CD4-positive, alpha-beta T cell (primary cell): ENCODE measurements at places on chromosomes 5 and 9. TPM values are rescaled to one million over a fixed set of nuclear protein-coding genes. Genes with fewer than 3 reads are reported as not detected.

LARP1 gene
- 88.7 TPM for total RNA-seq

DOCK8 gene
- 123 TPM for total RNA-seq

FOXD4 gene
- not detected for total RNA-seq

ZNF622 gene
- 54.1 TPM for total RNA-seq

ABLIM3 gene
- total RNA-seq = not detected

IFNK gene
- not detected for total RNA-seq

DCAF12 gene
- 5.4 TPM for total RNA-seq

PCDHA3 gene
- not detected for total RNA-seq

F2RL2 gene
- total RNA-seq = not detected

NR2F1 gene
- total RNA-seq = not detected
